Activated naive CD4-positive, alpha-beta T cell treated with anti-CD3 and anti-CD28 coated beads, Interleukin-2, amount 10 ng/mL, durations not matched to agents 5 hours and 36 hours (primary cell): ENCODE measurements at places on chromosomes 4 and X. TPM values are rescaled to one million over a fixed set of nuclear protein-coding genes. Genes with fewer than 3 reads are reported as not detected.

The GPRASP2 gene
- total RNA-seq: 0.29 TPM

The IL3RA gene
- 7.9 TPM for total RNA-seq

The USP27X gene
- 3.6 TPM for total RNA-seq

The ZCCHC18 gene
- 0.78 TPM for total RNA-seq

The HERC3 gene
- total RNA-seq: 38.4 TPM

The ADGRG4 gene
- not detected for total RNA-seq

The LANCL3 gene
- 0.17 TPM for total RNA-seq

The TCP11X2 gene
- total RNA-seq: not detected

The MYOZ2 gene
- not detected for total RNA-seq

The LRRC66 gene
- total RNA-seq: 0.20 TPM

The FBXL5 gene
- total RNA-seq: 40.8 TPM

The SPP1 gene
- not detected for total RNA-seq

The TRO gene
- total RNA-seq: 1.3 TPM
